Thyroid gland (tissue), 4 donors: ENCODE measurements at places on chromosomes 2 and 18.
A peak's percentile ranks its signal among the peaks of the same experiment; 100 is the strongest.

- DNase-seq = no peak
- H3K27ac ChIP-seq = no peak overlapping the region
- H3K4me3 ChIP-seq = no peak overlapping the region
- H3K4me1 ChIP-seq = no peaks in the 10 kb centered on the region
- no peaks in the 10 kb centered on the region for H3K36me3 ChIP-seq
Measured at GRCh38 chr2:72974436-72974754, 57.1 kb downstream of the EMX1 start.

- H3K4me1 ChIP-seq = peaks cover 8% of the 10 kb centered on the region
- no peak overlapping the region for H3K4me3 ChIP-seq
- no peak overlapping the region for H3K27ac ChIP-seq
- no peaks in the 10 kb centered on the region for H3K27me3 ChIP-seq
Measured at GRCh38 chr2:190501702-190502407, 32.7 kb downstream of the NEMP2 start.

GRCh38 chr2:47620770-47621437, 162.0 kb upstream of the MSH6 start:
- H3K4me3 ChIP-seq = no peak overlapping the region
- no peaks in the 10 kb centered on the region for H3K4me1 ChIP-seq
- no peaks in the 10 kb centered on the region for H3K27me3 ChIP-seq
- no peak for DNase-seq
- no peaks in the 10 kb centered on the region for H3K36me3 ChIP-seq

DNA sequence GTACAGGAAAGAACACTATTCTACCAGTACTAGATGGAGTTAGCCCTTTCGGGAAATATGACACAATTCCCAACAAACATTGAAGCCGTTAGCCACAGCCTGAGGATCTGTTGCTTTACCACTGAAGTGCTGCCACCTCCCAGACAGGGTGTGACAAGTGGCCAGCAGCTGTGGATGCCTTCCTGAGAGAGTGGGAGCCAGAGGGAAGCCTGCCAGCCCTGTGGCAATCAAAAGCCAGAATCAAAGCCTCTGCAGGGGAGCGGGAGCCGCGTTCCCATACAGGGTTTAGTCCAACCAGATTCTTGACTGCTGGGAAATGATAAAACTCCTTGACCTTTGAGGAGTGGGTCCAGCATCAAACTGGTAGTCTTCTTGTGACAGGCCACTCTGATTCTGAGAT, 38.0 kb downstream of the SLC4A1AP start:
- peaks cover 20% of the 10 kb centered on the region for H3K4me1 ChIP-seq
- no peak overlapping the region for H3K4me3 ChIP-seq
- DNase-seq = peak; percentile 26
- H3K27me3 ChIP-seq = no peaks in the 10 kb centered on the region

DNA sequence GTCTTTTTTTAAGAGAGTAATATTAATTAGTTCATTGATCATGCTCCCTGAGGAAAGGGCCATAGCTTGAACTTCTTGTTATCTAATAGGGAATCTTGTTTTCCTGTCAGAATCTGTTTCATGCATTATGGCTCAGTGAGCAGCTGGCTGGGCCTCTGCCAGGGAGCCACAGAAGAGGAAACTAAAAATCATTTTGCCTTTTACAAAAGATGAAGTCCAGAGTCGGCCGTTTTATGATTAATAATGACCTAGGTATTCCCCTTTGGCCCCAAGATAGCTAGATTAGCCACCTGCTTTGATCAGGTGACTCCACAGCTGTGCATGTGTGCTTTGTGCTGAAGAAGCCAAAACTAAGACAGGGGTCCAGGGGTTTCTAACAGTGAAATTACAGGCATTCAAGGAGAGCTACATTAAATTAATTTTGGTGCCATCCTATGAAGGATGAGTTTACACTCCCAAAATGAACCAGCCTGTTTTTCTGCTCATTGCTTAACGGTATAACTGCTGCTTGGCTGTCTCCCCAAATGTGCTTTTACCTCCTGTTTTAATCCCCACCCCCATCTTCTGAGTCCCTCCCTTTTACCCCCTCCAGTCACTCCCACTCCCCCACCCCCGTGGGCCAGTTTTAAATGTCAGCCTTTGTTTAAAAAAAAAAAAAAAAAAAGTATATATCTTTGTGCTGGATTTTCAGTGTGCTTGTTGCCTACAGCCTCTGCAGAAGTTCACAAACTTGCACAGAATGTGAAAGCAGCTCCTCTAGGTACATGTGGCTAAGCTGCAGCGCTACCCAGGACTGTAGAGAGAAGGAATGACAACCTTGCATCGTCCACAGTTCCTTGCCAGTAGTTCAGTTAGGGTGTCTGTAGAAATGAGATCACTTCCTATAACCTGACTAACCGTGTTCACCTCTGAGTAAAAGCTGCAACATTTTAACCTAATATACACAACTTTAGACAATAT, 93.1 kb downstream of the CABLES1 start:
- H3K27me3 ChIP-seq = no peaks in the 10 kb centered on the region
- DNase-seq = peak; percentile 59
- peaks cover 17% of the 10 kb centered on the region for H3K4me1 ChIP-seq
- H3K36me3 ChIP-seq = no peaks in the 10 kb centered on the region
- peak overlapping the region; percentile 85 for H3K27ac ChIP-seq

DNA sequence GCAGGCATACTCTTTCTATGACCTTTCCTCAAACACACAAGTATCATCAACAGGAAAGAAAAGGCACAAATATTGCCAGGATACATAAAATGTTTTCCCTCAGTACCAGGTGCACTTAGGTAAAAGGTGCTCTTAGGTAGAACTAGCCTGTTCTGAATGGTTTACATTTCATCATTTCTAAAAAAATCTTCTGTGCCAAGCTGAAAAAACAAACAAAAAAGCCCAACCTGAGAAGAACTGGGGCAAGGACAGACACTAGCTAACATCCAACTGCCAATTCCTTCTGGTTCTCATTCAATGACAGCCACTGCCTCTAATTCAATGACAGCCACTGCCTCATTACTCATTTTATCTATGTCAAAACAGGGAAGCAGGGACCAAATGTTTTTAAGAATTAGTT, 68.5 kb downstream of the SPIRE1 start:
- DNase-seq = no peak
- peaks cover 29% of the 10 kb centered on the region for H3K4me1 ChIP-seq
- H3K27ac ChIP-seq = peak overlapping the region; percentile 79
- H3K27me3 ChIP-seq = no peaks in the 10 kb centered on the region
- no peak overlapping the region for H3K4me3 ChIP-seq
- H3K36me3 ChIP-seq = no peaks in the 10 kb centered on the region
